ENCODE measurements at places on chromosomes 13 and 19.

- no peak for DNase-seq
These were observed 18.7 kb upstream of the POU2F2 start for GRCh38 chr19:42150911-42151361.

GRCh38 chr19:11164879-11165406 is 9.4 kb upstream of the SPC24 start:
- peak; percentile 56 for DNase-seq

DNA sequence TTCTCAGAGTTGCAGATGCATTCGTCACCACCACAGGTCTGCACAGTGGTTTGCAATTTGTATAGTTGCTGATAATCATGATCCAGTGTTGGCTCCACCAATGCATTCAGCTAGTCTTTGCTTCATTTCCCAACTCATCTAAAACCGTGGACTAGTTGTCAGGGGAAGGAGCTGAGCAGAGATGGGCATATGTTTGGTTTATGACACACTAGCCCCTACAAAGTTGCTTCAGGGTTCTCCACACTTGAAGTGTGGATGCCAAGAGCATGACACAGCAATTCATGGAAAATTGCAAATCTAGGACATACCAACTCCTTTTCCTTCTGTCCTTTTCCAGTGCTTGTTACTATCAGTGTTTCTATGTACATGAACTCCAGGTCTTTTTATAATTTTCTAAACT is 168.0 kb downstream of the TNFSF13B start:
- no peak for DNase-seq

DNA sequence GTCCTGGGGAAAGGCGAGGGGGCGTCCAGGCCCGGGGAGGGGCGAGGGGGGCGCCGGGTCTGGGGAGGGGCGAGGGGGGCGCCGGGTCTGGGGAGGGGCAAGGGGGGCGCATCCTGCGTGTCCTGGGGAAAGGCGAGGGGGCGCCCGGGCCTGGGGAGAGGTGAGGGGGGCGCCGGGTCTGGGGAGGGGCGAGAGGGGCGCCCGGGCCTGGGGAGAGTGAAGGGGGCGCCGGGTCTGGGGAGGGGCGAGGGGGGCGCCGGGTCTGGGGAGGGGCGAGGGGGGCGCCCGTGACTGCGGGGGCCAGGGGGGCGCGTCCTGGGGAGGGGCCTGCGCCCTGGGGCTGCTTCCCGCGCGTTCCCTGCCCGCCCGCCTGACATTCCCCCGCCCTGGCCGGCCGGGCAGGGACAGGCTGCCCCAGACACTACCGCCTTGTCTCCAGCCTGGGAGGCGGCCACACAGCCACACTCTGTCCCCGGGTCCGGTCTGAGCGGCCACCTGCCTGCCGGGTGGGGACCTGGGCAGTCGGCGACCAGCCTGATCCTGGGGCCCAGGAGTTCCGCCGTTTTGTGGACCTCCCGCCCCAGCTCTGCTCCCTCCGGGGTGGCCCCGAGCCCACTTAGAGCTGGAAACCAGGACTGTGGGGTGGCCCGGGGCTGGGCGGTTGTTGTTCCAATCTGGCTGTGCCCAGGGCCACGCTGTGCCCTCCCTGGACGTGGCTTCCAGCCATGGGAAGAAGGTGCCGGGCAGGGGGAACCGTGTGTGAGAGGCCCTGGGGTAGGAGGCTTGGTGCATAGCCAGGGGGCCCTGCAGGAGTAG is 11.8 kb downstream of the PALM start:
- no peak for DNase-seq

DNA sequence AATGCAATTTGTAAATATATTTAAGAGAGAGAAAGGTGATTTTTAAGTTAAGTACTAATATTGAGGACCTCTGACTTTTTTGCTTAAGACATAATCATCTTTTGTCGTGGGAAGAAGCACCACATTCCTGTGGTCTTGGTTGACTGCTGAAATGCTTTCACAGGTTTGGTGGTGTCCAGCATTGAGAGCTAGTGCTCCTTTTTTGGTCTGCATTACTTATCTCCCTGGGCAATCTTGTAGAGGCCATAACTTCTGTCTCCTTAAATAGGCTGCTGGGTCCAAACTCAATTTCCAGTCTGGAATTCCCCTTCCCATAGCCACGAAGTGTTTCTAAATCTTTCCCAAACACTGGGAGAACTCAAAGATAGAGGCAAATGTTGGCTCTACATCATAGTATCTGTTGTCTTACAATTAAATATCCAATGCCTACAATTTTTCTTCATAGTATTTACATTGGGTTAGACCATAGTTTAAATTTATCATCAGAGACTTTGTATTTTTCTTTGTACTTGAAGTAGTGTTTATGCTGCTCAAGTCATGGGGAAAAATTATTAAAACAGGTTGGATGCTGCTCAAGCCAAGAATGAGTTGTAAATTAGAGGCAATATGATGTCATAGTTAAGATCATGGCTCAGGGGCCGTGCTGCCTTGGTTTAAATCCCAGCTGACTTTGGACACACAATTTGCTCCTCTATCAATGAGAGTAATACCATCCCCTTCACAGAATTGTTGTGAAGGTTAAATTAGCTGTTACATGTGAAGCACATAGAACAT is 105.6 kb downstream of the POSTN start:
- no peak for DNase-seq

GRCh38 chr13:65856431-65856830 is 1373.7 kb downstream of the PCDH9 start:
- no peak for DNase-seq

DNA sequence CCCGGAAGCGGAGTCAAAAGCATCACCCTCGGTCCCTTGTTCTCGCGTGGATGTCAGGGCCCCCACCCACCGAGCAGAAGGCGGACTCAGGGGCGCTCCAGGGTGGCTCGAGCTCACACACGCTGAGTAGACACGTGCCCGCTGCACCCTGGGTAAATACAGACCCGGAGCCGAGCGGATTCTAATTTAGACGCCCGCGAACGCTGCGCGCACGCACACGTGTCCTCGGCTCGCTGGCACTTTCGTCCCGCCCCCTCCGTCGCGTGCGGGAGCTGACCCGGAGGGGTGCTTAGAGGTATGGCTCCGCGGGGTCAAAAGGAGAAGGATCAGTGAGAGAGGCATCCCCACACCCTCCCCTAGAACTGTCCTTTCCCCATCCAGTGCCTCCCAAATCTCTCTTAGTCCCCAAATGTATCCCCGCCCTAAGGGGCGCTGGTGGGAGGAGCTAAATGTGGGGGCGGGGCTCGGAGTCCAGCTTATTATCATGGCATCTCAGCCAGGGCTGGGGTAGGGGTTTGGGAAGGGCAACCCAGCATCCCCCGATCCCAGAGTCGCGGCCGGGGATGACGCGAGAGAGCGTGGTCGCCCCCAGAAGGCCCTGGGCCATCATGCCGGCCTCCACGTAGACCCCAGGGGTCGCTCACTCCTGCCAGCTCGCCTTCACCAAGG is 451 bp upstream of the ICAM5 start:
- DNase-seq, result no peak

- DNase-seq, result no peak
These were observed at the start of gene PLPPR3 for GRCh38 chr19:821825-822503. TSS of gene PLPPR3 (minus strand) at chr19:821955. CDS start at chr19:821559, 396 bp downstream.

DNA sequence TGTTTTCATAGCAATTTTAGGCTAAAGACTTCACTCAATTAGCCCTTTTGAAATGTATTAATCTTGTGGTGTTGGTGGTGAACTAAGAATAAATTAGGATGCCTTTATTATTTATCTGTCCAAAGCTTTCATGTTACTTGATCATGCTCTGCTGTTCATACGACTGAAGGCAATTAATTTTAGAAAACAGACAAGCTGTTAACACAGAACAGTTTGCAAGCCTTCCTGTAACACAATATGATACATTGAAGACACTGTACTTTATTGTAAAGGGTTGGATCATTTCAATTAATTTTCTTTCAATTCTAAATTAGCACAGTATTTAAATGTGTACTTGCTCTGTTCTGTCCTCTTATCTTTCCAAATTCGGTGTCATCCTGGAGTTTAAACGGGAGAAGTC is 794.3 kb upstream of the MIR17HG start:
- DNase-seq, result no peak

GRCh38 chr13:48975101-48975855 is 434 bp upstream of the FNDC3A start:
- peak; percentile 58 for DNase-seq

DNA sequence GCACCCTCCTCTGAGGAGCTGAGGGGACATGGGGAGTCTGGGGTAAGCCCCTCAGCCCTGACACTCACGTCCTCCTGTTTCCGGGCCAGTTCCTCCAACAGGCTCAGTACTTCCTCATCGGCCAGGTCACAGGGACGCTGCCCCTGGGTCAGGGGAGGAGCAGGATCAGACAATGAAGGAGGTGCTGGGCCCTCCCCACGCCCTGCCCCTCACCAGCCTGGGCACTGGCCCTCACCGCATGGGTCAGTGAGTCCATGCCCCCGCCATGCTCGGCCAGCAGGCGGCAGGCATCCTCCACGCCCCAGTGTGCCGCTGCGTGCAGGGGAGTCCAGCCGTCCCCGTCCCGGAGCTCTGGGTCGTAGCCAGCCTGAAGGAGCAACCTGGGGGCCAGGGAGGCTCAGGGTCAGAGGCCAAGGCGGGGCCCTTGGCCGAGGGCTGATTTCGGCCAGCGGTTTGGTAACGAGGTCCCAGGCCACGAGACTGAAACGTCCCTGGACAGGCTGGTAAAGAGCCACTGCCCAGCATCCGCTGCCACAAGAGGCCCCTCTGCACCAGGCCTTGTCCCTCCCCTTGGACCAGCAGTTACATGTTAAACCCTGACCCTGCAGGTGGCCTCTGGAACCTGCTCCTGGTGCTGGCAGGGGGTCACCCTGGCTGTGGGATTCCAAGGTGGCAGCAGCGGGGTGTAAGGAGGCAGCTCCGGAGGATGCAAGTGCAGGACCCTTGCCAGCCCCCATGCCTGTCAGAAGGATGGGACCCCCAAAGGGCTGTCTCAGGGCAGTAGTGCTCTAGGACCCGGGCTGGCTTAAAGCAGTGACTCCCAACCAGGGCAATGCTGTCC is 18.5 kb downstream of the PPP1R12C start:
- no peak for DNase-seq

DNA sequence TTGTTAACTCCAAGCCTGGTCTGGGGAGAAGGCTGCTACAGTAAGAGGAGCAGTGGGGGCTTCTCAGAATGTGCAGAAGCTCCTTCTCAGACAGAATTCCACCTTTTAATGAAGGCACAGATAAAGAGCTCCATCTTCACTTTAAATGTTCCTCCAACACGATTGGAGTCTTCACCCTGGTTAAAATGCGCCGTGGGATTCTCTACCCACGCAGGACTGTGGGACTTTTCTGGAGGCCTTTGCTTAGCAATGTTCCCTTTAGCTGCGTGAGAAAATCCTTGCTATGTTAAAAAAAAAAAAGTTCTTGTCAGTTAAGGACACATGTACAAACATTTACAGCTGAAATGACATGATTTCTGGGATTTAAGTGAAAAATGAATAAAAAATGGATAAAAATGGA is 546.3 kb downstream of the MYO16 start:
- DNase-seq, result no peak

DNA sequence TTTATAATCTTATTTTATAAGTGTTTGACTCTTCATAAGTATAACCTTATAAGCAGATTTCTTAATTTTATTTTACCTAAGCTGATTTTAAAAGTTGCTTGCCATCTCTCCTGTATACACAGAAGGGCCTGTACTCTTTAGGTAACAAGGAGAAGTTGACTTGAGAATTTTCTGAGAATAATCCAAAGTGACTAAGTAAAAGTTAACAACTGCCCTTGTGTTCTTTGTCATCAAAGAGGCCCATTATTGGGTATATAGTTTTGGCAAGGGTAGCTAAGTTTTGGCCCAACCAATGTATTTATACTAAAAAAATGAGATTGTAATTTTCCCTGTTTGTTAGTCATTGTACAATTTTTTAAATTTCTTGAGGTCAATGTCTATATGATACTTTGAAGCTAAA is 3.2 kb downstream of the LCP1 start:
- DNase-seq, result no peak

DNA sequence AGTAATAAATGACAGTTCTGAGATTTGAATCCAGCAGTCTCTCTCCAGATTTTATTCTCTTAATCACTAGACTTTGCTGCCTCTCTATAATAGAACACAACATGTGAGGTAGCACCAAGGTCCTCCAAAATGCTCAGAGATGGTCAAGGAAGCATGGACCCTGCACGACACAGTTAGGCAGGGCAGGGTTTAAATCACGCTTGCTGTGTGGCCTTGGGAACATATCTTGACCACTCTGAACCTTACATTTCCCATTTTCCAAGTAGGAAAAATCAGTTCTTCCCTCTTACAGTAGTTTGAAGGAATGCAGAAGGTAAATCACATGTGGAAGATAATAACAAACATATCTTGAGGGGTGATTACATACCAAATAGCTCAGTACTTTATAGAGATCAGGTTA is 6.3 kb downstream of the SYT3 start:
- no peak for DNase-seq

- DNase-seq, result no peak
These were observed 306.0 kb downstream of the GPC5 start for GRCh38 chr13:91704398-91704797.

DNA sequence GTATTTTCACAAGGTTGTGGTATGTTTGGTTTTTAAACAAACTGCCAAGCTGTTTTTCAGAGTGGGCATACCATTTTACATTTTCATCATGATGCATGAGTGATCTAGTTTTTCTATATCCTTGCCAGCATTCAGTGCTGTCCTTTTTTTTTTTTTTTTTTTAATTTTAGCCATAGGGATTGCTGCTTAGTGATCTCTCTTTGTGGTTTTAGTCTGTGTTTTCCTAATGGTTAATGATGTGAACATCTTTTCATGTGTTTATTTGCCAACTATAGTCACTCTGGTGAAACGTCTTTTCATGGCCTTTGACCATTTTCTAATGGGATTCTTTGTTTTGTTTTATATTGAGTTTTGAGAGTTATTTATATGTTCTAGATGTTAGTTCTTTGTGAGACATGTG is 59.7 kb downstream of the SHISA2 start:
- no peak for DNase-seq

DNA sequence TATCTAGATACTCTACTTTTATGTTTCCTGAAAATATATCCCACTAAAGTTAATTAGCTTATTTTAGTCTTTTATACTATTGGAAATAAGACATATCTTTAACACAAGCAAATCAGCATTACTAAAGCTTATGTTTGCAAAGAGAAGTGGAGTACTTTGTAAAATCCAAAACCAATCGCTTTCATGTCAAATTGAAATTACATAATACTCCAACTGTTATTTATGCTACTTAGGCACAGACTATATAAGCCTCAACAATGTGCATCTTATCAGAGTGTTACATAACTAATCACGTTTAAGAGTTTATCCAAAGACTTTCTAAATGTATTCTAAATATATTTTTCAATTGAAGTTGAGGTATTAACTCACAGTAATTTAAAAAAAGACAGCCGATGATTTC is 200.0 kb downstream of the PCDH20 start:
- no peak for DNase-seq

Measured in dermis microvascular lymphatic vessel endothelial cell (primary cell).